ENCODE measurements at places on chromosomes 13 and 19.

- DNase-seq, result no peak
These were observed 28.9 kb upstream of the CACTIN start for GRCh38 chr19:3655402-3656072.

- DNase-seq, result no peak
These were observed at the start of gene HRC for GRCh38 chr19:49155005-49155819. TSS of gene HRC (minus strand) at chr19:49155396. CDS start at chr19:49155237, 159 bp downstream.

DNA sequence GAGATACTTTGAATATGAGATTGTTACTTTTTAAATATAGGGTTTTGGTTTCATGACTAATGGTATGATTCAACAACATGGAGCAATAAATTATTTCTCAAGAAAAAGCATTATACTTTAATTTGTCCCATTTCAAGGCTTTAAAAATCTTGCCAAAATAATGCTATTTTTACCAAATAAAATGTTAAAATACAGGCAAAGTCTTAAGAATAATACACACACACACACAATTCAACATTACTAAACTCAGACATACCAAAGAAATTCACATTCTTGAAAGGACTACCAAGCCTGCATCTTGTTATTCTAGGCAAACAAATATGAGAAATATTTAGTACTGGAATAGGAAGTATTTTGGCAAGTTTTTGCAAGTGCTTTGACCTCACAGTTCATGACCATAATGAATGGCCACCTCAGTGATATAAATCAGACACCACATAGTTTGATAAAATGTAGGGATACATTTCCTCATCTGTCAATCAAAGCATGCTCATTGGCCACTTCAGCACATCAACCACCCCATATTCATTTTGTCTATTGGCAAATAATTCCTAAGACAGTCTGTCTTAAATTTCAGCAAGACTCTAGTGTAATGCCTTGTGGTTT lies 107.2 kb downstream of the NALCN start:
- DNase-seq, result no peak

GRCh38 chr13:110993788-110994187 lies 78.9 kb upstream of the ANKRD10 start:
- DNase-seq, result no peak

- no peak for DNase-seq
These were observed 369.9 kb upstream of the SLC10A2 start for GRCh38 chr13:103436057-103436654.

- no peak for DNase-seq
These were observed 6.8 kb upstream of the ANKRD10 start for GRCh38 chr13:110921695-110922094.

- no peak for DNase-seq
These were observed 305.9 kb upstream of the SGCG start for GRCh38 chr13:22874839-22875238.

DNA sequence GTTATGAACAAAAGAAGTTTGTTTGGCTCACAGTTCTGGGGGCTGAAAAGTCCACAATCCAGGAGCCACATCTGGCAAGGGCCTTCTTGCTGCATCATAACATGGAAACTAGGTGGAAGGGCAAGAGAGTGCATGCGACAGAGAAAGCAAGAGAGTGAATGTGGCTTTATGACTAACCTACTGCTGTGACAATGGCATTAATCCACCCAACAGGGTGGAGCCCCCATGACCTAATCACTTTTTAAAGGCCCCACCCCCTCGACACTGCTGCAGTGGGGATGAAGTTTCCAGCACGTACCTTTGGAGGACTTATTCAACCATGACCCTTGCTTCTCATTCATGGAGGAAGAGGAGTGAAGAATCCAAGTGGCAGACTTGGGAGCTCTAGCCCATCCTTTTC lies 30.0 kb upstream of the RFXAP start:
- no peak for DNase-seq

DNA sequence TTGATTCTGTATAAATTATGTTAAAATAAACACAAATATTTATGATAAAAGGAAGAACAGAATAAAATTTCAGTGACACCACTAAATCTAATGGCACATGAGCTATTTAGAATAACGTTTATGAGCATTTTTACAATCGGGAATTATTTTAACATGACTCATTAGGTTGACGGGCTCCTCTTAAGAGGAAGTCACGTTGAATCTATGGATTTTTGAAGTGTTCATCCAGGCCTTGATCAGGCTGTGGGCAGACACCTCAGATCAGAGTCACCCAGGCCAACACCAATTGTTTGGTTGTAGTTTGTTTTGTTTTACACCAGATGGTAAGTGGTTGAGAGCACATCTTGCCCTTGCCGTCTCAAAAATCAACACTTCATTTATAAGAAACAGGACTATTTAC lies 257.8 kb downstream of the FOXO1 start:
- no peak for DNase-seq

Measured in renal cortex interstitium (tissue), 15 donors.